ENCODE measurements at places on chromosomes 5 and 9.
A peak's percentile ranks its signal among the peaks of the same experiment; 100 is the strongest.

- no peak for DNase-seq
Measured at GRCh38 chr5:181039471-181039870, 595 bp upstream of the BTNL9 start.

DNA sequence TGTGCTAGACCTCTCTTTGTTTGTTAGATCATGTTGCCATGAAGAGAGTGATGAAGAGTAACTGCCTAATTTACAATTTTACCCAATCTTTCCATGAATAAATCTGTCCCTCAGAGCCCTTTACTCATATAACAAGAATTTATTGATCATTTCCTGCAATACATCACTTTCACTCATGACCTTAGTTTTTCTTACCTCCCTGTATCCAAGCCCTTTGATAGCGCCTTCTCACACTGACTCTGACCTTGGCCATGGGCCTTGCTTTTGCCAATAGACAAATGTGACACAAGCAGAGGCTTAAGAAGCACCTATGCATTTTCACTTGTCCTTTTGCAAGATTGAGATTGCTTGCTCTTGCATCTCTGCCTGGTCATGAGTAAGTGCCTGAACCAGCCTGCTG lies 288.1 kb downstream of the NNT start:
- no peak for DNase-seq

DNA sequence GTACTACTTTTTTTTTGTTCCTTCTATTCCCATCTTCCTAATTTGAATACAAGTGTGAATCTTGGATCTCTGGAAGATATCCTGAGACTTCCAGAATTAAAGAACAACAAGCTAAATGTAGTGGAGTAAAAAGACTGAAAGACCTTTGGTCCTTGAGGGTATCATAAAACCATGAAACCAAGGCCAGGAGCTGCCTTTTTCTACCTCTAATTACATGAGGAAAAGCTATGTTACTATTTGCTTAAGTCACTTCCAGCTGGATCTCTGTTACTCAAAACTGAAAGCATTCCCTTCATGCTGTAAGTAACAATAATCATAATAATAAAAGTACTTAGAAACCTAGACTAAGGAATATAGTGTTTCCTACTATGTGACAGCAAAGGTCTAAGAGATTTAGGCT lies 649.6 kb downstream of the KCTD16 start:
- DNase-seq: no peak

DNA sequence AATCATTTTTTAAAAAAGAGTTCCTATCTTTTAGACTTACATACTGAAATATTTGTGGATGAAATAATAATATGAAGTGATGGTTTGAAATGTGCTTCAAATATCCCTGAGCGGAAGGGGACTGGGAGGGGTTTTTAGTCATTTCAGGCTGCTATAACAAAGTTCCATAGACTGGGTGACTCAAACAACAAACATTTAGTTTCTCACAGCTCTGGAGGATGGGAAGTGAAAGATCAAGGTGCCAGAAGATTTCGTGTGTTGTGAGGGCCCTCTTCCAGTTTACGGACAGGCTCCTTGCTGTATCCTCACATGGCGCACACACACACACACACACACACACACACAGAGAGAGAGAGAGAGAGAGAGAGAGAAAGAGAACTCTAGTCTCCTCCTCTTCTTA lies 27.1 kb upstream of the TEX10 start:
- DNase-seq: no peak

DNA sequence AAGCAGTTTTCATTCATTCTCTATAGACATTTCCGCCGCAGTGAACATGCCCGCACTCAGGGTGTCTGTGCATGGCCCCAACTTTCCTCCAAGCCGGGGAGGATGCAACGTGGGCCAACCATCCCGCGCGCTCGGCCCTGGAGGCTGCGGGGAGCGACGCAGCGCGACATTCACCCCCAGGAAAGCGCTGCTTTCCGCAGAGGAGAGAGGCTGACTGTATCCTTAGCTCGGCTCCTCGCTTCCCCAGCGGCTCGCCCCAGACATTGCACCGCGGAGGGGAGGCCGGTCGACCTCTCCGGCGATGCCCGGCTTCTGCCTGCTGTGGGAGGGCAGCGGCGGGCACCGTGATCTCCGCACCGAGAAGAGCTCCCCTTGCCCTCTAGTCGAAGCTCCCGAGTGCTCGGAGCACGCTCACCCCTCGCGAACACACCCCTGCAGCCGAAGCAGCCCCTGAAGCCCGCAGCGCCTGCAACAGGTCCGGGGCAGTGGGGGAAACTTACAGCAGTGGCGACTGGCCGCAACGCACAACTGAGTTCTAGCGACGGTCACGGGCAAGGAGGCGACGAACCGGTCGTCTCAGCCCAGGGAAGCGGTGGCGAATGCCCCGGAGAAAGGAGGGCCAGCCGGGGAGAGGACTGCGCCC lies 600 bp downstream of the ENC1 start:
- peak; percentile 69 for DNase-seq

GRCh38 chr5:72955143-72955767 lies 586 bp upstream of the FCHO2 start:
- DNase-seq: no peak

DNA sequence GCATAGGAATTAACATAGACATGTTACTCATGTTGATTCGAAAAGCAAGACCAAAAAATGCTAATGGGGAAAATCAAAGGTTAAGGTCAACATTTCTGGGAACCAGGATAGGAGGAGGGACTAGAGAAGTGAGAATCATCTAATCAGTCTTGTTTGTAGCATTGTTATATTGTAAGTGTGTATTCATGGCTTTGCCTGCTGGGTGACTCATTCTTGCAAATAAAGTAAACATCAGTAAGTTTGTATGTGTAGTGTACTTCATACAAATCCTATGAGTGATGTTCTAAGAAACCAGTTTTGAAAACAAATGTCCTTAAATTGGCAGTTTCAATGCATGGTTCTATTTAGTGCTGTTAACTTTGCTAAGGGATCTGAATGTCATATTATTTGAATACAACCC lies 79.0 kb upstream of the TMEM252 start:
- no peak for DNase-seq

GRCh38 chr9:124510650-124511425 lies 3.6 kb upstream of the NR5A1 start:
- DNase-seq: no peak

GRCh38 chr5:2286250-2286649 lies 403.5 kb upstream of the IRX4 start:
- DNase-seq: no peak
